ENCODE measurements at places on chromosomes 13 and 19.

- no peak for DNase-seq
These were observed 2.3 kb upstream of the ZNF837 start for GRCh38 chr19:58382997-58383603.

GRCh38 chr19:20472854-20473253 is 92.7 kb downstream of the ZNF737 start:
- no peak for DNase-seq

- DNase-seq = peak; percentile 24
These were observed 25.7 kb downstream of the CRYL1 start for GRCh38 chr13:20499986-20500385.

GRCh38 chr19:31372246-31372781 is 23.1 kb upstream of the TSHZ3 start:
- no peak for DNase-seq

DNA sequence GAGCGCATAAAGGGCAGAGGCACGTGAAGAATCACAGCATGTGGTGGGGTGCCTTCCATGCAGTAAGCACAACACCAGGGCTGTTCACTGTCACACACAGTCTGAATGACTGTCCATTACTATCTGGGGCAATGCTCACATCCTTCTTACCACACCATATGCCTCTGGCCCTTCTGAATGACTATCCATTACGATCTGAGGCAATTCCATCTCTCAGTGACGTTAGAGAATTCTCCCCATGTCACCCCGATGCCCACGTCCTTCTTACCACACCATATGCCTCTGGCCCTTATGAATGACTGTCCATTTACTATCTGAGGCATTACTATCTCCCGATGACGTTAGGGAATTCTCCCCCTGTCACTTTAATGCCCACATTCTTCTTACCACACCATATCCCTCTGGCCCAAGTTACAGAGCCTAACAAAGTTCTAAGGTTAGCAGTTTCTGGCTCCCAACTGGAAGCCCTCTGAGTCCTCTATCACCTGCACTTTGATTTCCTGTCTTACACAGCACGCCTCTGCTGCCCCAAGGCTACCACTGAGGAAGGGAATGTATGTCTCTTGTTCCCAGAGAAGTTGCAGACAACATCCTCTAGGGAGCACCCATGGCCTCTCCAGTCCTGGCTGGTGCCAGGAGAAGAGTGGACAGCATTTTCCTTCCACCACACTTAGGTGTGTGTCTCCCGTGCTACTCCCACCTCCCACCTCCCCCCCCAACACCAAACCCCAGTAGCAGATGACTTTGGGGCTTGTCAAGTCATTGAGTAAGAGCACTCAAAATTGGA is 154.8 kb downstream of the COG6 start:
- peak; percentile 18 for DNase-seq

- no peak for DNase-seq
These were observed 40.6 kb downstream of the ZNF254 start for GRCh38 chr19:24127601-24128000.

DNA sequence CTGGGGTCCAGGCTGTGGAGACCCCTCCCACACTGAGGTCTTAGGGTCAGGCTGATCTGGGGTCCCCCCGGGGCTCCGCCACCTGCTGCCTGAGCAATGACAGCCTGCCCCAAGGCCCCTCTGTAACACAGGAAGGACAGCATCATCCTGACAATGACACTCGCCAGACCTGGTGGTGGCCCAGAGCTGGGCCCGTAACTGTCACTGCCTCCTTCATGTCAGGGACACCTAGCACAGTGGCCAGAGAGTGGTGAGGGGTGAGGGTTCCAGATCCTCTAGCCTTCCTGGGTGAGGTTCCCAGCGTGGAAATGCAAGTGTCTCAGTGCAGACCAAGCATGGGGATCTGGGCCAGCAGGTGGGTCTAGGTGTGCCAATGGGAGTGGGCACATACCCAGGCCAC is 27.8 kb downstream of the OPA3 start:
- no peak for DNase-seq

DNA sequence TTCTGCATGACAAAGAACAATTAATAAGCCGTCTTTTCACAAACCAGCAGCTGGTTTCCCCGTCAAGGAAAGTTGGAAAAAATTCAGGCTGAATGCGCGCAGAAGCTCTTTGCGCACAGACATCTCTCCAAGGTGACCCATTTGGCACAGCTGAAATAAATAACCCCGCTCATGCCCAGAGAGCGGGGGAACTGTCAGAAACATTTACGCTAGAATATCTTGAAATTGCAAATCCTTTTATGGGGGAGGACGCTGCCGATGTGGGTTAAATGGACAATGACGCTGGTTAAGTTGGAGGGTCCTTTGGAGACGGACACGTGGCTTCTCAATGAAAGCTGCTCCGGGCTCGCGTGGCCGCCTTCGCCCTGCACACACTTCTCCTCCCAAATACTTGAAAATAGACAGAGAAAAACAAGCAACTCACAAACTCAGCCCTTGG is 30.6 kb downstream of the GSX1 start:
- no peak for DNase-seq

DNA sequence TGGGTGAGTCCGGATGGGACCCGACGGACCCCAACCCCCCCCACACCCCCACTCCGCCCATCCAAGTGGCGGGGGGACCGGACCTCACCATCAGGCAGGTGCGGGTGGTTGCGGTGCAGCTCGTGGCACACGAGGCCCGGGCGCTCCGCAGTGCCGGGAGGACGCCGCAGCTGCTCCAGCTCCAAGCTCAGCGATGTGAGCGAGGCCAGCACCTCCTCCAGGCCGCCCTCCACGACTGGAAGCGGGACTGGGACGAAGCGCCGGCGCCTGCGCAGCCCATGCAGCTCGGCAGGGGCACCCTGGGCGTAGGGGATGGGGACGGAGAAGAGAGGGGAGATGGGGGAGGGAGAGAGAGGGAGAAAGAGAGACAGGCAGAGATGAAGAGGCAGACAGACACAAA is 30.1 kb upstream of the OLFM2 start:
- DNase-seq = no peak

- no peak for DNase-seq
These were observed 28.8 kb upstream of the SEMA6B start for GRCh38 chr19:4588291-4588761.

DNA sequence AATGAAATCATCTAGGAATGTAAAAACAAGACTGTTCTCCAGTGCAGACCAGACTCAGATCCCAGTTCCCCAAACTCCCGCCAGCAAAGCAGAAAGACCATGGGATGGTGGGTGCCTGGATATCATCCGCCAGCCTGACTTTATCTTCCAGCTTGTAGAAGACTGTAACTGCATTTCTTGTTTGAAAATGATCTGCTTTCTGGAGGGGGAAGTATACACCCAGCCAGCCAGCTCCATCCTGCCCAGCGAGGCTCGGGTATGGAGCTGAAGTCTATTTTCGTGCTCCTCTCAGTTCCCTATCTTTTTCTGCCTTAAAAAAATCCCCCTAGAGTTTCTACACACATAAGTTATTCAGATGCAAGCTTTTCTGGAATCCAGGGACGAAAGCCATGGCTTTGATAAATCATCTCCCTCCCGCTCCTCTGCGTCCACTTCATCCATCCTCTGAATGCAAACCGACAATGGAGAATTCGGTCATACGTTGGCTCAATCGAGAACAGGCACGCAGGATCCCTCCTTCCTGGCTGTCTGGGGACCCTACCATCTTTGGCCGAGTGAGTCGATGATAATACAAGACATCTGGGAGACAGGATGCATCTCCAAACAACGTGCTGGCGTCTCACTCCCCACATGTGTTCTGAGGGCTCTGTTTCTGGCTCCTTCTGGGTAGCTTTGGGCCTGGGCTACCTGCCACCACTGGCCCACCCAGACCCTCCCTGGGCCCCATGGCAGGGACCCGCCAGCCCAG is 31.2 kb downstream of the CEBPG start:
- no peak for DNase-seq

DNA sequence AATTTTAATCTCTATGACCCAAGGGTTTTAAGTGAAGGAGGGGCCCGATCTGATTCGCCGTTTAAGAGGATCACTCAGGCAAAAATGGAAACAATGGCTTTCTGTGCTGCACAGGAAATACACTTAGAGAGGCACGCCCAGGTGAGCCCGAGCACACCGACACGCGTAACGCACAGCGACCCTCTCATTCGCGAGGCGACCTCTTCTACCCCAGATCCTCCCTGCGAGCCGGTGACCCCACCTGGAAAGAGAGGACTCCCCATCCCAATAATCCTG is 216 bp downstream of the SH2D3A start:
- no peak for DNase-seq

DNA sequence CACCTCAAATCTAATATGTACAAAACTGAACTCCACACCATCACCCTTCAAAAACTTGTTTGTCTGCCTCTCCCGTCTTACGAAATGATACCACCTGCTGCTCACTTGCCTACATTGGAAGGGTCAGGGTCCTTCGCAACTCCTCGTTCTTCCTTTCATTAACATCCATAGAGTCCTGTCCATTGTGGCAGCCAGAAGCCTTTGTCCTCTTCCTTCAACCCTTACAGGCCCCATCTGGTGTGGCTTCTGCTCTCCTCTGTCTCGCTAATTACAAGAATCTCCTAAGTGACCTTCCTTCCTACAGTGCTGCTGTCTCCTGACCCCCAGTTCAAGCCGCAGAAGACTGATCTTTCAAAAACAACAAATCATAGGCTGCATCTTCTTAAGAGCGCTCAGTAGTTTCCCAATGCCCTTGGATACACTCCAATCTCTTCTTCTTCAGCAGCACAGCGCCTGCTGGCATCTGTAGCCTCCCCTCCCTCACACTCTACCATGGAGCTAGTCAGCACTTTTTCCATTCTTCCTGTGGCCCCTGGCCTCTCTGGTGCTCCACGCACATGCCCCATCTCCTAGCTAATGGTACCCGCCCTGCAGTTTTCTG is 382.7 kb downstream of the LIG4 start:
- no peak for DNase-seq

DNA sequence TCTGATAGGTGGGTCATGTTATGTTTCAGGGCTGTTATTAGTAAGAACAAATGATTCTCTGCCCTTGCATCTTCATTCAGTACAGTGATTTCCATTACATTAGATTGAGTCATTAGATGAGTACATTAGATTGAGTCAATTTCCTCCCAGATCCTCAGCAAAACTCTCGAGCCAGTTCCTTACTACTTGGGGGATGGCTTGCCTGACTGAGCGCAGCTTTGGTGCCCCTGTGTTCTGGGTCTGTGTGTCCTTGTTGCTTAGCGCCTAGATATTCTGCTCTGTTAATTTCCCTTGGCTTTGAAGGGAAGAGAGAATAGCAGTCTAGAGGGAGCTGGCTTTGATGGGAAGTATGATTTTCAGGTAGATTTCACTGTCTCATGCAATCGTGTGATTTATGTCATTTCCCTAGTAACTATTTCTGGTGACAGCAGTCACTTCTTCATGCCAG is 19.1 kb upstream of the SCEL start:
- DNase-seq = peak; percentile 28

Measured in EL (cell line).